ENCODE measurements at places on chromosomes 7 and 10.

- DNase-seq, result no peak
Observed at GRCh38 chr10:81288544-81288943, 586.5 kb upstream of the NRG3 start.

GRCh38 chr10:117163061-117163953, 25.2 kb upstream of the VAX1 start:
- DNase-seq, result no peak

- no peak for DNase-seq
Observed at GRCh38 chr10:106242301-106242700, 922.2 kb downstream of the SORCS1 start.

GRCh38 chr10:90062786-90063185, 361.4 kb downstream of the KIF20B start:
- no peak for DNase-seq

DNA sequence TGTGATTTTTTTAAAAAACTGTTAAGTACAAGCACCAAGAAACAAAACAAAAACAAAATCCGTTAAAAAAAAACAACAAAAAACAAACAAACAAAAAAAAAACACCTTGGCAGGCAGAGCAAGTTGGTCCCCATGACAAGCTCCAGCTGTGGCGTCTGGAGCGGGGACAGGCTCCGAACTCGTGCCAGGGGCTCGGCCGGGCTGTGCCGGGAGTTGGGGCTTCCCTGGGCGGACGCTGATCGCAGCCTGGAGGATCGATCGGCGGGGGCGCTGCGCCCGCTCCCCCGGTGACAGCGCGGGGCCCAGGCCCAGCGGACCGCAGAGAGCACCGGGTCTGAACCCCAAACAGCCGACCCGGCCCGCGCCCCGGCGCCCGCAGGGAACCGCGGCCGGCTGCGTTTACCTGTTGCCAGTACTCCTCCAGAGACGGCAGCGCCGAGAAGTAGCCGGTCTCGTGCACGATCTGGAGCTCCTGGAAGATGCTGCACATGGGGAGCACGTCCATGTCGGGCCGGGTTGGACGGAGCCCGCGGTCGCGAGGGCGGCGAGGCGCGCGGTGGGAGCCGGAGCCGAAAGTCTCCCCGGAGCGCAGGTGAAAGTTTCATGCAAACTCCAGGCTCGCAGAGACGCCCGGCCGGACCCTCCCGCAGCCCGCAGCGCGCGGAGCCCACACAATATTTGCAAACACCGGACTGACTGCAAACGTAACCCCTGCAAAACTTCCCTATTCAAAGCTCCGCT, at the start of gene KLF6:
Gene KLF6, minus strand, starts transcription at position 700 of the 741 bp plus-strand sequence. Its CDS starts 195 bp downstream, at position 505.
- no peak for DNase-seq

DNA sequence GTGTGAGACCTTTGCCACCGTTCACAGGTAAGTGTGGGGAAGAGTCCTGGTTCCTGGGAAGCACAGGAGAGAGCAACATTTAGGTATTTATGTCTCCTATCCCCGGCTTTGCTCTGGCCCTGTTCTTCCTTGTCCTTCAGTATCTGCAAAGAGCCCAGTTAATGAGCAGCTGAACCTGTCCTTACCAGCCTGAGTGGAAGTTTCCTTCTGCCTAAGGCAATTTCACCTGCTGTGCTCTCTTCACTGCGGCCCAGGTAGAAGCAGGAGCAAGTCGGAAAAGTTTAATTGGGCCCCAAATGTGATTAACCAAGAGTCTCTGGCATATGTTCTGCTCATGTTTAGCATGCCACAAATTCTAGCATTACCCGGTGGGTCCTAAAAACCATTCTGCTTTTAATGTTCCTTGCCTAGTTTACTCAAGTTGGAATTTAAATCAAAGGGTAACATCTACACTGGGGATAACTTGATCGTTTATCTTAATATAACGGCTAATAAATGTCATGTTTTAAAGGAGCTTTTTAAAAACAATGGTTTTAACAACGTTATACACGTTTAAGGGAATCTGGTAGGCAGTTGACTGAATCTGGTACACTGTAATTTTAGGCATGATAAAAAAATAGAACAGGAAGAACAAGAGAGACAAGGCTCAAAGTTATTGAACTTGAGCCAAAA, 817.1 kb downstream of the TYW1 start:
- no peak for DNase-seq

DNA sequence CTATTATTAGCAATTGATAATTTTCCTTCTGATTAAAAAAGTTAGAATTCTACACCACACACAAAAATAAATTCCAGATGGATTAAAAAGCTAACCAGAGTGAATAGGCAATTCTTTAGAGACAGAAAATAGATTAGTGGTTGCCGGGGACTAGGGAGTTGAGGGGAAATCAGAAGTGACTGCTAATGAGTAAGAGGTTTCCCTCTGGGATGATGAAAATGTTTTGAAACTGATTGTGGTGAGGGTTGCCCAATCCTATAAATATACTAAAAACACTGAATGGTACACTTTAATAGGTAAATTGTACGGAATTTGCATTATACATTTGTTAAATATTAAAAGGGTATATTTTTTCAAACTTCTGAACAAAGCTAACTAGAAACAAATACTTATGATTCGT, 214.9 kb downstream of the GPAM start:
- DNase-seq, result no peak

GRCh38 chr7:120460949-120461348, 188.0 kb downstream of the KCND2 start:
- DNase-seq, result no peak

DNA sequence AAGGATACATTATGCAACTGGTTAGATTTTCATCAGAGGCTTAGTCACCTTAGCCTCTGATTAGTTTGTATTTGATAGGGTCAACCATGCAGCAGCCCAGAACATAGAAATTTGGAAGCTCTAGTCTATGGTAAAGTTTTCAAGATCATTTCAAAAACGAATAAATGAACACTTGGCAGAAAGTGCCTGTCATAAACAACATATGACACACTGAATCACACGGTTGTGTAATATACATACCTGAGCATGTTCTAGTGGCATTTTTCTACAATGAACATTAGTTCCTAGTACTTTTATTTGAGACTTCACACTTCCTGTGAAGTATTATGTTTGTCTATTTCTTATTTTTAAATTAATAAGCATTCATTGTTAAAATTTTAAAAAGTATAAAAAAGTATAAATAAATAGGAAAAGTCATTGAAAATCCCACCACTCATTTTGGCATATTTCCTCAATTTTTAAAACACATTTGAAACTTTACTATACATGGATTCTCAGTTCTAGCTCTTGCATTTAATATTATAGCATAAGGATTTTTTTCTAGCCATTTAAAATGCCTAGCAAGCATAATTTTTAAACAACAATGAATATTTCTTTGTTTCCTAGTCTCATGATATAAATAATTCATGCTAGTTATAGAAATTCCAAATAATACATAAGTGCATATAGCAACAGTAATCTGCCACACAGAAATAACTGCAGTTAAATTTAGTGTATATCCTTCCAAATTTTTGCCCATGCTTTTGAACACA, 25.7 kb upstream of the PRPS1L1 start:
- no peak for DNase-seq

DNA sequence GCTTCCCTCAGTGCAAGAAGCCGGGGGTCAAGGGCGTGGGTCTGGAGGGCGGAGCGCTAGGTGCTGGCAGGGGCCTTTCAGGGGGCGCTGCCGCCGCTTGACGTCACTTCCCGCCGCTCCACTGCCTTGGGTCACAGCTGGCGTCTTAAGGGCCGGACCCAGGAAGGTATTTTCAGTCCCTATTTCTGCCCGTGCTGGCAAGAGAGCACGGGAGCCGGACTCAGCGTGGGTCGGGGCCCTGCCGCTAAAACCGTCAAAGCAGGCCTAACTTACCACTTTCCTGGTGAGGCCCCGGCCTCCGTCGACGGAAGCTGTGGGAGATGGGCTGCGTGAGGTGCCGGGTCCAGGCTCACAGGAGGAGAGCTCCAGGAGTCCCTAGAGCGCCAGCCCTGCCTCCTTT, 12.0 kb downstream of the VAX1 start:
- no peak for DNase-seq

DNA sequence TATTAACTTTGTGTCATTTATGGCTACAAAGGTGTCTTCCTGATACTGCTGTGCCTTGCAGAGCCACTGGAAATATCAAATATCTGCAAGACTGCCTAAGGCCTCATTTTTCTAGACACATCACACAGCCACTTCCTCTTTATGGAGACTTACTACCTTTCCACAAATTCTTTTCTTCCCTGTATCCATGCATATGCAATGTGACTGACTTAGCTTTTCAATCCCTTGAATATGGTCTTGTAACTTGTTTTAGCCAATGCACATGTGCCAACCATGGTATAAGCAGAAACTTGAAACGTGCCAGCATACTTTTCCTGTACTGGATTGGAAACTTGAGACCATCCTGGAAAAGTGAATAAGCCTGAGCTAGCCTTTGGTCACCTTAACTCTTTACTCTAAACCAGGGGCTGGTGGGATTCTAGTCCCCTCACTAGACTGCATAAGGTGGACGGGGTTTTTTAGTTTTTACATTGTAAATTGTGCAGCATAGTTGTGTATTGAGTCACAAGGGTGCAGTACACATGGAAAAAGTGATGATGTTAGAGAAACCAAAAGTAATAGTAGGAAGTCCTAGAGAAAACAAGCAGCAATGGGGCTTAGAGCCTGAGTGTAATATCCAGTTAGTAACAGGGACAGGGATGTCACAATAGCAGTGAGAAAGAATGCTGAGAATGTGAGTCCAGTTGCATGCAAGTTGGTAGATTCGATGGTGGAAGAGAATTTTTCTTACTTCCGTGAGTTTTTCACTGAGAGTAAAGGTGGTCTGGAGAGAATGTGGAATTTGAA, 879.5 kb downstream of the SORCS1 start:
- no peak for DNase-seq

- DNase-seq, result no peak
Observed at GRCh38 chr7:149291036-149291780, 29.2 kb downstream of the ZNF783 start.

DNA sequence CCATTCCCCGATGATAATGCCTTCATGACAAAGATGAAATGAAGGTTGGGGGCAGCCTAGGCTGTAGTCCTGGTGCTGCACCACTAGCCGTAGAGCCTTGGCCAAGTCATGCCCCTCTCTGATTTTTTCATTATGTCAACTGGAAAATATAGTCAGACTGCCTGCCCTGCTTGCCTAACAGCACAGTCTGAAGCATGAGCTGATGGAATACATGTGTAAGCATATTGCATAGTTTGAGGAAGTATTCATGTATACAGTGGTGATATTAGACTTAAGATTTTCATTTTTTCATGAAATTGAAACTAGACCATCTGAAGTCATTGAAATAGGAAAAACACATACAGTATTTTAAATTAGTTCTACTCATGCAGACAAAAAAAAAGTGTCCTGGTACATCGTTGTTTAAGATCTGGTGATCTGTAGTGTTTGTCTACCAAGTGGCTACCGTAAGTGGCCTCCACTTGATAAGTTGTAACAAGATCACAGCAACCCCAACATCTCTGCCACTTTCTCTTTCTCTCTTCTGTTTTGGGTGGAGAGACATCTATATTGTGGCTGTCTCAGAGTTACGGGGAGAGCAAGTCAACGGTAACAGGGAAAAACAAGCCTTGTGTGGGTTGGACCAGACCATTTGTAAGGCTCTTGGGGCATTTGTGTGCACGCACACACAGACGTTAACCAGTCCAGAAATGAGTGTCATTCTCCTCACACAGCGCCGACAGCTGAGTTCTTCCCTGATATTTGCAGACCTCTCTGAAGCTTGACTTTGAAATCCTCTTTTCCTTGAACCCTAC, 716.6 kb upstream of the GALNT17 start:
- no peak for DNase-seq

- DNase-seq, result no peak
Observed at GRCh38 chr7:128427289-128427891, 17.6 kb upstream of the IMPDH1 start.

DNA sequence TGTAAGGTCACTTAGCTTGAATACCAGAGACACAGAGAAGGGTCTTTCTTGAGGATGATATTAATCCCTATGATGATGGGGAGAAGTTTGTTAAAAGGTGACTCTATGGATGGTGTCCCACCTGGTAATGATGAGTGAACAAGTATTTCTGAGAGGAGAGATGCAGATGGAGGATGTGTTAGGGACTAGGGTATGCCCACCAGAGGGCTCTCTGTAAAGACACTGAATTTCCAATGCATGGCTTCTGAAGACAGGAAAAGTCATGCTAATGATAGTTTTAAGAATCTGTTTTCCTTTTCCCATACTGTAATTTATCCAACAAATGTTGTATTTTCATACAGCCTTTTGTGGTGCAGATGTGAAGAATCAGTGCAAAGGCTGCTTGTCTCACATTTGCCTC, 1250.9 kb upstream of the CELF2 start:
- no peak for DNase-seq

- DNase-seq, result no peak
Observed at GRCh38 chr7:47951374-47951773, 3.1 kb upstream of the PKD1L1 start.

DNA sequence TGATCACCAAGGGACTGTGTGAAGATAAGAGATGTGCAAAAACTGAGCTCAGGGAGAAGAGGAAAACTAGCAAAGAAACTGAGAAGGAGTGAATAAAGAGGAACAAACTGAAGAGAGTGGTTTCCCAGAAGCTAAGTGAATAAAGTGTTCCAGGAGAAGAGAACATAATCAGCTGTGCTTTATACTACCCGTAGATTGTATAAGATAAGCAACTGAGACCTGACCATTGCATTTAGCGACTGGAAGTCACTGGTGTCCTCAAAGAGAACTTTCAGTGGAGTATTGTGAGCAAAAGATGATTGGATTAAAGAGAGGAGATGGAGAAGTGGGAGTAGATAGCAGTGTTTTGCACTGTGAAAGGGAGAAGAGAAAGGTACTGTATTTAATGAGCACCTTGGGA, 14.6 kb downstream of the PHTF2 start:
- DNase-seq, result no peak

DNA sequence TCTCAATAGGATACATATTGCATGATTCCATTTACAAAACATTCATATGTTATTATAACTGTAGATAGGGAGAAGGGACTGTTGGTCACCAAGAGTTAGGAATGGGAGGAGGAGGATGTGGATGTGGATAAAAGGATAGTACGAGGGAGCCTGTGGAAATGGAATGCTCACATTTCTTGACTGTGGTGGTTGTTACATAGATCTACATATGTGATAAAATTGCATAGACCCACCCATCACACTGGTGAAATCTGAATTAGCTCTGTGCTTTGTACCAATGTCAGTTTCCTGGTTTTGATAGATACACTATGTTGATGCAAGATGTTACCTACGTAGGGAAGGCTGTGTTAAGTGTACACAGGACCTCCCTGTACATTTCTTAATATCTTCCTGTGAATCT, 233.5 kb upstream of the MTPN start:
- no peak for DNase-seq

- no peak for DNase-seq
Observed at GRCh38 chr7:132463922-132464321, 112.3 kb downstream of the PLXNA4 start.

DNA sequence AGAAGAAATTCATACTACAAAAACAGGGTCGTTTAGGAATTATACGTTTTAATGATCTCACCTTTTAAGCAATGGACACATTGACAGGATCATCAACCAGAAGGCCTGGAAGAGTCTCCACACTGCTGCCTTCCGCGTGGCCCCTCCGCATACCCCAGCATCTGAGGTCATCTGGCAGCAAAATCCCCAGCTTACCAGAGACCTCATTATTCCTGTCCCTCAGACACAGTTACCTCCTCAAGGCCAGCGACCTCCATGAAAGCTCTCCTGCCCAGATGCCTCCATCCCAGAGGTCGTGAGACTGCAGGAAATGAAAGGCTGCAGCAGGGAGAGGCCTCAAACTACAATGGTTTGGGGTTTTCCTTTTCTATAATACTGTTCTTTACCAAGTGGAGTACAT, 14.8 kb upstream of the GSAP start:
- DNase-seq, result no peak
